ENCODE measurements at places on chromosomes 2 and 18. TPM values are rescaled to one million over a fixed set of nuclear protein-coding genes. Genes with fewer than 3 reads are reported as not detected.

- DNase-seq, result no peak
Measured at GRCh38 chr18:37341016-37341415, 224.6 kb downstream of the CELF4 start.

- no peak for DNase-seq
Measured at GRCh38 chr2:128315829-128316776, 2.6 kb downstream of the HS6ST1 start.

USP14 gene
- total RNA-seq, result 22.9 TPM

GRCh38 chr2:85583667-85584353 lies 421 bp upstream of the VAMP5 start:
- no peak for DNase-seq

- no peak for DNase-seq
Measured at GRCh38 chr2:176085861-176086771, 2.4 kb upstream of the EVX2 start.

- DNase-seq, result no peak
Measured at GRCh38 chr2:31299547-31299946, 65.6 kb downstream of the EHD3 start.

DNA sequence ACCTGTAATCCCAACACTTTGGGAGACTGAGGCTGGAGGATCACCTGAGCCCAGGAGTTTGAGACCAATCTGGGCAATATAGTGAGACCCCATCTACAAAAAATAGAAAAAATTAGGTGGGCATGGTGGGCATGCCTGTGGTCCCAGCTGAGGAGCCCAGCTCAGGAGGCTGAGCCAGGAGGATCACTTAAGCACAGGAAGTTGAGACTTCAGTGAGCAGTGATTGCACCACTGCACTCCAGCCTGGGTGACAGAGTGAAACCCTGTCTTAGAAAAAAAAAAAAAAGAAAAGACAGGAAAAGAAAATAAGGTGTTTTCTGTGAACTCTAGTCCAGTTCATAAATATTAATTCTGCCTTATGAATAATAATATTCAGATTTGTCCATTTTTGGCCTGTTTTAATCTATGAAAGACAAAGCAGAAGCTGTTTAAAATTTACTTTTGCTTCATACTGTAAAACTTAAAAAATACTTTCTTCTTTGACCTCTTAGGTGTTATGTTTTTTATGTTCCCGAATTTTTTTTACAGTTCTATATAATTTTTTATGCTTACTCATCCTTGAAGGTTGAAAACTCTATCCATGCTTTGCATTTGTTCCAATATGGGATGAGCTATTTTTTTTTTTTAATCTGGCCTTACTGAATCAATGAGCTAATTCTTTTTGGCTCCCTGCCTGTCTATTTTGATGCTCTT lies 8.4 kb upstream of the ANXA4 start:
- no peak for DNase-seq

DNA sequence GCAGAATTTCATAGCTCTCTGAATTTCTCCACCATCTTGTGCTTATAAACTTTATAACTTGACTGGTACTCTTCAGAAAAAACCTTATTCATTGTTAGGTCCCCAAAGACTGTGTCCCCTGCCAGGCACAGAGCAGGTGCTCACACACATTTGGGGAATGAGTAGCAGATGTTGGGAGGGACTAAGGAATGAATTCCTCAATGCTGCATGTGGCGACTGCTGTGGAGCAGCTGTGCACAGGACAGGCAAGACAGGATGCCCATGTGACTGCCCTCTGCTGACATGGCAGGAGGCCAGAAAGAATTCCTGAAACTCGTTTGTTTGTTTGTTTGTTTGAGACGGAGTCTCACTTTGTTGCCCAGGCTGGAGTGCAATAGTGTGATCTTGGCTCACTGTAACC lies 122.3 kb upstream of the ITGA6 start:
- DNase-seq, result no peak

DNA sequence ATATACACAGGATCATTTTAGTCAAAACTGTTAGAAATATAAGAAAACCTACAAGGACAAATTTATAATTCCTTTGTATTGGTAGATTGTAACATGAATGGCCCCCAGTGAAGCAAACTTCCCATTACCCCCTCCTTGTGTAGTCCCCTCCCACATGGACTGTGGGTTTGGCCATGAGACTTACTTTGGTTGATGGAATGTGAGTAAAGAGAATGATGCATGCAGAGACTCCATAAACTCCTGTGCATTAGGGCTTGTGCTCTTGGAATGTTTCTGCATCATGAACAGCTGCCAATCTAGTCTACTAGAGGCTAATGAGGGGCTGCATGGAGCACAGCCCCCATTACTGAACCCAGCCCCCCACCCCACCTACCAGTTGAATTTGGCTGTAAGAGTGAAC lies 8.3 kb upstream of the TGFA start:
- no peak for DNase-seq

EVX2 gene
- not detected for total RNA-seq

DNA sequence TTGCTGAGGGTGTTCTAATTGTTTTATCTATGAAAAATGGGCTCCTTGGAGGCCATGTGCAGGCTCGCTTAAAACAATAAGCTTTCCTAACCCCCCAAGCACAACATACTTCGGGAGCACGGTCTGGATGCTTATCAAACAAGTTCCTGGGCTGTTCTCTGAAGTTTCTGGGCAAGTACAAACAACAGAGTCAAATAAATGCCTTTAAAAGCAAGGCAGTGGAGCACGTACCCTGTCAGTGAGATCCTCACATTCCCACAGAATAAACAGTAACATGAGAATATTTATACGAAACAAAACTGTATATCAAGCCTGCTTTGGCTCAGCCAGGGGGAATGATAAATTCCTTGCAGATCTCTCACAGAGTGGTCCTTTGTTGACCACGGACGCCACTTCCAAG lies 44.8 kb downstream of the FTCDNL1 start:
- DNase-seq, result no peak

DNA sequence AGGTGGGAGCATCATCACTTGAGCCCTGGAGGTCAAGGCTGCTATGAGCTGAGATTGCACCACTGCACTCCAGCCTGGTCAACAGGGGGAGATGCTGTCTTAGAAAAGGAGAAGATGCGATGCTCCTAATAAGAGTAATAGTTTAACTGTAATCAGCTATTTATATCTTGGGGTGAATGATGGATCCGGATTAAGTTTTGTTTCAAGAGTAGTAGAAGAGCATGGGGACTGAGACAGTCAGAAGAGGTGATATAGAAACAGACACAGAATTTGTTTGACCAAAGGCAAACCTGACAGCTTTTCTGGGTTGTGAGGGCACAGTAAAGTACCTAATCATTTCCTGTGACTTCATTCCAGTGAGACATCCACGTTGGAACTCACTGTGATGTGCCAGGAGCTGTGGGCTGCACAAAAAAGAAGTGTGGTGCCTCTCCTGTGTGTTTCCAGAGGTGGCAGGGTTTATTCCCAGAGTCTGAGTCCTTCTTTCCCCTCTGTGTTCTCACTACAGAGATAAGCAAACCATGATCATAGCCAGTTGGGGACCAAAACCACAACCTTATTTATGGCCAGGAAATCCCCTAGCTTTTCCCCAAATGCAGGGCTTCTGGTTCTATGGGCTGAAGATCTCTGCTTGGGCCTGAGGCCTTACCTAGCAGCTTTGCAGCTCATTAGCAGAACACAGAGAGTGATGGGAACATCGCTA lies 113.7 kb downstream of the XRCC5 start:
- no peak for DNase-seq

RIT2 gene
- not detected for total RNA-seq

PID1 gene
- total RNA-seq, result not detected

DNA sequence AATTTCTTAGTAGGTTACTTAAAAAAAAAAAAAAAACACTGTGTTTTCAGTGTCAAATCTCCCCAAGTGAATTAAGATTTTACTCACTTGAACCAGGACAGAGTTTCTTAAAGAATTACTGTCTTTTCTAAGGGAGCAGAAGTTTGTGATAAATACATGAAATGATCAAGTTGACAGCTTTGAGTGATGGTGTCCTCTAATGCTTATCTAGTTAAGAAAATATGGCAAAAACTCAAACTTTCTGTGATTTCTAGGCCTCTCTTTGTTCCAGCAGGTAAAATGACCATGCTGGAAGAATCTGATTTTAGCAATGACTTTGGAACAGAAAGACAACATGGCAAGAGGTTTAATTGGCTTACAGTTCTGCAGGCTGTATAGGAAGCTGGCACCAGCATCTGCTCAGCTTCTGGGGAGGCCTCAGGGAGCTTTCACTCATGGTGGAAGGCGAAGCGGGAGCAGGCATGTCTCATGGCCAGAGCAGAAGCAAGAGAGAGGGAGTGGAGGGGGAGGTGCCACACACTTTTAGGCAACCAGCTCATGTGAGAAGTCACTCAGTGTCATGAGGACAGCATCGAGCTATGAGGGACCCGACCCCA lies 6.6 kb downstream of the MAPRE2 start:
- no peak for DNase-seq

SERPINB2 gene
- 0.71 TPM for total RNA-seq

Data from pulmonary artery endothelial cell (primary cell).